Skeletal muscle cell (primary cell): ENCODE measurements at places on chromosomes 6 and 20.

GRCh38 chr6:35051396-35051795 is 89.7 kb downstream of the TCP11 start:
- no peak for DNase-seq

- DNase-seq: no peak
Observed at GRCh38 chr6:166486536-166486880, 100.0 kb downstream of the RAMACL start.

DNA sequence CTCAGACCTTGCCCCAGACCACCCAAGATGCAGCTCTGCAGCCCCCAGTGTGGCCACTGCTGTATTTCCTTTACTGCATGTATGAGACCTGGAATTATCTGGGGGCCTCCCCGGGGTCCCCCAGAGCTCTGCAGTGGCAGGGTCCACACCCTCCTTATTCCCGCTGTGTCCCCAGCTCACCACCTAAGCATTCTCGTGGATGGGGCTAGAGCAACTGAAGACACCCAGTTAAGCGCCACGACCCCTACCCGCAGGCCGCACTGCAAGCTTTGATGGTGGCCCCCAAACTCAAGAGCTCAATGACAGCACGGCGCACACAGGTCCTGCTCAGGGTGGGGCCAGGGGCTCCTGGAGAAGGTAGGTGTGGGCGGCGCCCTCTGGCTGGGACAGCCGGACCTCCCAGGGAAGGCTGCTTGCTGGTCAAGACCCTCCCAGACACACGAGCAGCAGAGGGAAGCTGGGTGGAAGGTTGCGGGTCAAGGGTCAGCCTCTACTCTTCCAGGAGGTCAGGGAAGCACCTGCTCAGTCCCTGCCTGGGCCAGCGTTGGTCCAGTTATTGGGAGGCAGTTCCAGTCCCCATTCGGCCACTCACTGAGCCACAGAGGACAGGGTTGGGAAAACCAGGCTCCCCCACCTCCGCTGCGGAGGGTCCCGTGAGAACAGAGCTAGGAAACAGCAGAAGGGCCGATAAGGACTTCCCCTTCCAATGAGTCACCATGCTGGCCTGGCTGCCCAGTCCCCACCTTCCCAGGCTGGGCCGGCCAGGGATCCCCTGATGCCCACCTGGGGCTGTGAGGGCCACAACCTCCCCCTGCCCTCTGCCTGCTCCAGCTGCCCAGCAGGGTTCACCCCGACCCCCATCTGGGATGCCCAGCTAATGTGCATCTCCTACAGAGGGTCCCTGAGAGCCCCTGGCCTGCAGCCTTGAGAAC is 2.9 kb downstream of the LAMA5 start:
- DNase-seq: no peak

DNA sequence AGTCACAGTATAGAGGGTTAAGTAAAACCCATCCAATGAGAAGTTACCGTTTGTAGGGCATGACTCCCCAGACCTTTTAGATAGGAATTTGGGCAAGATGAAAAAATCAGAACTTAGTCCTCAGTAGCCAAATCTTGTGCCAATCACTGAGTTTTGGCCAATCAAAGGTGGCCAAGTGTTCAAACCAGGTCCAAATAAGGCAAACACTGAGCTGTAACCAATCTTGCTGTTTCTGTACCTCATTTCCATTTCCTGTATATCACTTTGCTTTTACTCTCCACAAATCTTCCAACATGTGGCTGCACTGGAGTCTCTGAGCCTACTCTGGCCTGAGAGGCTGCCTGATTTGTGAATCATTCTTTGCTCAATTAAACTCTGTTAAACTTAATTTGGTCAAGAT is 81.8 kb upstream of the GPR6 start:
- DNase-seq: no peak

DNA sequence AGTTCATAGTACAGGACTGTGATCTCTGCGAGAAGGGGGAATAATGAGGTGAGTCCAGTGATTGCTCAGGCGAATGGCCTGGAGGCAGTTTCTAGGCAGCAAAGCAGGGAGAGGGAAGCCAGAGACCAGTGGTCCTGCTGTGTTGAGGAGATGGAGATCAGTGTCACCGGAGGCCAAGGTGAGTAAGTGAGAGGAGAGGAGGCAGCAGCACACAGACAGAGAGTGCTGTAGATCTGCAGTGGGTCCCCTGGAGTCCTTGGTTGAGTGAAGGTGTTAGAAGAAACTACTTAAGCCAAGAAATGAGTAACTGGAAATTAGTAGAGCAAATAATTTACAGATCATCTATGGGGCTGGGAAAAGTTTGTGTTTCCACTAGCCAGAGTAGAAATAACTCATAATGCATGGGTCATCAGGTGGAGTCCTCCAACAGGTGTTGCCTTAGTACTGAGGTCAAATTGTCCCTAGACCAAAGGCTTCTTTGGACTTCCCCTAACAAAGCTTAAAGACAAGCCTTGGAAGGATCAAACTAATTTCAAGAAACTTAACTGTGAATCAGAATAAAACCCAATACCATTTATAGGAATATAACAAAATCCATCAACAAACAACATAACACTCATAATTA is 13.6 kb downstream of the HEBP2 start:
- DNase-seq: no peak

- DNase-seq: no peak
Observed at GRCh38 chr6:44104481-44105021, 22.7 kb downstream of the MRPL14 start.

- no peak for DNase-seq
Observed at GRCh38 chr6:37680668-37681067, 17.0 kb downstream of the MDGA1 start.

DNA sequence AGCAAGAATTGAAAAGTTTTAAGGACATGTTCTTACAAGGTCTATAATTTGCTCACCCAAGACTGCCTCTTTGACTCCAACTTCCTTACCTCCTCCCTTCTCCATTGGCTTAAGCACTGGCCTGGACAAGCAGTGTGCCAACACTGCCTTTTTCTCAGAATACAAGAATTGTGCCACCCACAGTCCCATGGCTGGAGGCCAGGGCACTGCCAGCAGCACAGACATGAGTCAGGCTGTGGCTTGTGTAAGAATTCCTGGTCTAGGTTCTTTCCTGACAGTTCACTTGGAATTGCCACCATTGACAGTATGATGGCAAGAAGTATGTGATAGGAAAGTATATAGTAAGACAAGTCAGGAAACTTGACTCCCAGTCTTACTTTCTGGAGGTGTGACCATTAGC is 202.7 kb upstream of the MARCKS start:
- peak; percentile 47 for DNase-seq

DNA sequence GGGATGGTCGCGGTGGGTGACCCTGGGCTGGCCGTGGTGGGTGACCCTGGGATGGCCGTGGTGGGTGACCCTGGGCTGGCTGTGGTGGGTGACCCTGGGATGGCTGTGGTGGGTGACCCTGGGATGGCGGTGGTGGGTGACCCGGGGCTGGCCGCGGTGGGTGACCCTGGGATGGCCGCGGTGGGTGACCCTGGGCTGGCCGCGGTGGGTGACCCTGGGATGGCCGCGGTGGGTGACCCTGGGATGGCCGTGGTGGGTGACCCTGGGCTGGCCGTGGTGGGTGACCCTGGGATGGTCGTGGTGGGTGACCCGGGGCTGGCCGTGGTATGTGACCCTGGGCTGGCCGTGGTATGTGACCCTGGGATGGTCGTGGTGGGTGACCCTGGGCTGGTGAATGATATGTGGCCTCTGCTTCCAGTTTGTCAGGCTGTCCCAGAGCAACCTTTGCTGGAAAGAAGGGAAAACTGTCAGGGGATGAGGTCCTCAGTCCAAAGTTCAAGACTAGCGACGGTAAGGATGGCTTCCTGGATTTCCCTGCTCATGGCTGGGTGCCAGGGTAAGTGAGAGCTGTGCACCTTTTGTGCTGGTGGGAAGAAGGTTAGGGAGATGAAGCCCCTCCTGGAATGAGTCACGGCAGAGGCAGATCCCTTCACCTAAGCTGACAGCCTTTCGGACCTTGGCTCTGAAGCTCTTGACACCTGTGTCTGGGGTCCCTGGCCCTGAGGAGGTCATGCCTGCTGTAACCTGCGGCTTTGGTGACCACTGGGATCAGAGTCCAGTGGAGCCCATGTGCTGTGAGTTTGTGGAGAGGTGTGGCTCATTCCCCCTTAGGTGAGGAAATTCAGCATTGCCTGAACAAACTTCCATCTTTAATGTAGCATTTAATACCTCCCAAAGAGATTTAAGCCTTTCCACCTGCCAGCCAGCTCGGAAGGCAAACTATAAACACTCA is 19.1 kb upstream of the PCMTD2 start:
- no peak for DNase-seq

DNA sequence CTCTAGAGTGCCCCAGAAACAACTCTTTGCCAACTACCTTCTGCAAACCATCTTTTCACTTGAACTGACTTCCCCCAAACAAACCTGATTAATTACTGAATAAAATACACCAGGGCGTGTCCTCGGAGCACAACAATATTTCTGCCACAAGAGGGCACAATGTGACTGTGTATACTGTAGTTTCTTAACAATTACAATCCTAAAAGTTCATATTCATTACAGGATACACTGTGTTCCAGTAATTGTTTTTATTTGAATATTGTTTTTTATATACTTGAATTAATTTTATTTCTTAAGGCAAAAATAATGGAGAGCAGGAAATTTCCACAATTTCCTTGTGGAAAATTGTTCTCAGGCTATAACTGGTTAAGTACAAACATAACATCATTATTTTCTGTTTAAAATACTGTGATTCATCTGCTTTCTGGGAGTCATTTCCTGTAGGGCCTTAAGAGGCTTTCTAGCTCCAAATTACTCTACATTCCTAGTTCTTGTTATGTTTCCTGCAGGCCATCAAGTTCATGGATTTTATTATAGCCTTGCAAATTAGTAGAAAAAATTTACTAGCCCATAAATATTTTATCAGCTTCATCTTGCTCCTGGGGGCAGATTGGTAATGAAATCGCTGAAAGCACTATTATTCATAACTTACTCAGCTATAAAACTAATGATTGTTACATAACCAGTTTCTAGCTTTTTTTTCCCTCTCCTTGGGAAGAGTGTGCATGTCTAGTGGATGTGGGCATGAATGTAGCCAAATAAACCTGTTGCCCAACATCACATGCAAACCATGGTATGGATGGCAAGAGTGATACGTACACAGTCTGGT is 51.9 kb upstream of the SLC22A16 start:
- DNase-seq: peak; percentile 51

- peak; percentile 41 for DNase-seq
Observed at GRCh38 chr6:161481786-161482516, 208.1 kb upstream of the AGPAT4 start.

GRCh38 chr6:14200047-14200446 is 82.5 kb downstream of the CD83 start:
- peak; percentile 49 for DNase-seq

GRCh38 chr20:36728986-36729385 is 16.9 kb downstream of the NDRG3 start:
- no peak for DNase-seq

- DNase-seq: no peak
Observed at GRCh38 chr20:19758501-19759331, 658 bp downstream of the RIN2 start.

DNA sequence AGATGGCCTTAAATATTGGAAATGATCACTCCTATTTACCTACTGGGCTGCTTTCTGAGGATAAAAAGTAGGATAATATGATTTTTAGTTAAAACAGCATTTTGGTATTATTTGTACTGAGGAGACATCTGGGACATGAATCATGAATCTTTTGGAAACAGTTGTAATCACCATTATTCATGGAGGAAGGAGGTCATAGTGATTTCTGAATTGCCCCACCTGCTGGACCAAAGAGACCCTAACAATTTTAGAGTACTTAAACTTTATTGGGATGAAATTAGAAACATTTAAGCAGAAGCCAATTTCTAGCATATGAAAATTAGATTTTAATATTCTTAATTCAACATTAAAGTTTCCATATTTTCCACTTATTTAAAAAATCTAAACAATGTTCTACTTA is 108.4 kb upstream of the SIM1 start:
- peak; percentile 19 for DNase-seq

DNA sequence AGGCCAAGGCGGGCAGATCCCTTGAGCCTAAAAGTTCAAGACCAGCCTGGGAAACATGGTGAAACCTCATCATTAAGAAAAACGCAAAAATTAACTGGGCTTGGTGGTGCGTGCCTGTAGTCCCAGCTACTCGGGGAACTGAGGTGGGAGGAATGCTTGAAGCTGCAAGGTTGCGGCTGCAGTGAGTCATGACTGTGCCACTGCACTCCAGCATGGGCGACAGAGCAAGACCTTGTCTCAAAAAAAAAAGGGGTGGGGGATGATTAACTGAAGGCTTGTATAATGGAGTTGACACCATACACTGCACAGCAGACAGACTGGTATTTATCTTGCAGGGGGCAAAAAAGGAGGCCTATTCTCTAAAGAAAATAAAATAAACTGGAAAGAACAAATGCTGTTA is 27.7 kb downstream of the SRPK1 start:
- no peak for DNase-seq

- no peak for DNase-seq
Observed at GRCh38 chr6:113050979-113051378, 703.8 kb downstream of the RFPL4B start.

DNA sequence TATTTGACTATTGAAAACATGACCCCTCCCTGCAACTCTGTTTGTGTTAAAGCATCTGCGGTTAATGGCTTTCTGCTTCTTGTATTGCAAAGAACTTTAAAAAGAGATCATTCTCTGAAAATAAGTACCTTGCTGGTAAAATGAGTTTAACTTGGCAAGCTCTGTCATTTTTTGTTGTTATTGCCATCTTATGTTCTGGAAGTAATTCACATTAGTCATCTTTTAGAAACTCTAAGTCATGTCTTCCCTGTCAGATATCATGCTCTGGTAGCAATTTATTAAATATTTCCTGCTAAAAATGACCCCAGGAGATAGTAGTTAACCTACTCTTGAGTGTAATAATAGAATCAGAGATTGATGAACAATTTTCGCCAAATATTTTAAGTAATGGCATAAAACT is 890.6 kb downstream of the KIF16B start:
- no peak for DNase-seq

DNA sequence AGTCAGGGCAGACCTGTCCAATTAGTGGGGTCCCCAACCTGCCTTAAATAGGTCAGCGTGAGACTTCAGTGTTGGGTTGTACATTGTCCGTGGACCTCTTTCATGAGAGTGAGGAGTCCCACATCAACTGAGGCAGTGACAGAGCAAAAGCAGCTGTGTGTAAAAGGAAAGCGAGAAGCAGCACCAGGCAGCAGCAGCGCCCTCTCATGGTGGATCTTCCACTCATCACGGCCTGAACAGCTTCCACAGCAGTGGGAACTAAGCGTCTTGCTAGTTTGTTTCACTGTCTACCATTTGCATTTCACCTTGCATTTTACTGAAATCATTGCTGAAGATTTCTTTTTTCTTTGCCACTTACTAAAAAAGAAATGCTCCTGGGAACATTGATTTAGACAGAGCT is 333.8 kb downstream of the PKHD1 start:
- no peak for DNase-seq

GRCh38 chr6:40724886-40725285 is 137.7 kb upstream of the LRFN2 start:
- DNase-seq: no peak

- no peak for DNase-seq
Observed at GRCh38 chr6:67914419-67914818, 720.7 kb upstream of the ADGRB3 start.
